ENCODE measurements at places on chromosomes 4 and X. TPM values are rescaled to one million over a fixed set of nuclear protein-coding genes. Genes with fewer than 3 reads are reported as not detected.

SHISA3 gene
- total RNA-seq = not detected

SLC25A53 gene
- total RNA-seq = 2.6 TPM

CXCL1 gene
- 131 TPM for total RNA-seq

ADH7 gene
- not detected for total RNA-seq

LNX1 gene
- total RNA-seq = 0.39 TPM

ESX1 gene
- 0.15 TPM for total RNA-seq

XK gene
- 0.46 TPM for total RNA-seq

ITGB1BP2 gene
- total RNA-seq = 0.23 TPM

GPR50 gene
- total RNA-seq = not detected

LRCH2 gene
- total RNA-seq = 0.04 TPM

PF4V1 gene
- total RNA-seq = not detected

APELA gene
- total RNA-seq = not detected

PPP3CA gene
- total RNA-seq = 28.4 TPM

PAPSS1 gene
- total RNA-seq = 55.7 TPM

OTUD6A gene
- total RNA-seq = not detected

MAGEC3 gene
- not detected for total RNA-seq

ZNF157 gene
- total RNA-seq = 0.19 TPM

SPON2 gene
- total RNA-seq = 4.7 TPM

TSPAN6 gene
- 14.8 TPM for total RNA-seq

CLIC2 gene
- not detected for total RNA-seq

CDKL5 gene
- total RNA-seq = 0.84 TPM

DDIT4L gene
- total RNA-seq = not detected

SSX4B gene
- not detected for total RNA-seq

CC2D2A gene
- total RNA-seq = 19.1 TPM

DUSP21 gene
- total RNA-seq = not detected

MGARP gene
- 0.08 TPM for total RNA-seq

AKAP17A gene
- 30.0 TPM for total RNA-seq

SRPX2 gene
- total RNA-seq = 4.1 TPM

AGA gene
- total RNA-seq = 11.5 TPM

VEGFD gene
- total RNA-seq = not detected

SNCA gene
- 59.9 TPM for total RNA-seq

NUP62CL gene
- total RNA-seq = 3.5 TPM

INTU gene
- 2.0 TPM for total RNA-seq

ADGRG2 gene
- not detected for total RNA-seq

YIPF7 gene
- total RNA-seq = not detected

BTK gene
- not detected for total RNA-seq

SCML2 gene
- total RNA-seq = 0.62 TPM

HSFX4 gene
- total RNA-seq = not detected

CXCL10 gene
- 0.30 TPM for total RNA-seq

SOD3 gene
- not detected for total RNA-seq

RTL3 gene
- not detected for total RNA-seq

TMPRSS11F gene
- not detected for total RNA-seq

ERVMER34-1 gene
- 4.8 TPM for total RNA-seq

GYG2 gene
- total RNA-seq = not detected

MYOZ2 gene
- total RNA-seq = not detected

SCLT1 gene
- 7.3 TPM for total RNA-seq

SGMS2 gene
- total RNA-seq = 94.0 TPM

GPRASP1 gene
- total RNA-seq = 0.04 TPM

ATOH1 gene
- not detected for total RNA-seq

ZDHHC15 gene
- not detected for total RNA-seq

CENPC gene
- 7.5 TPM for total RNA-seq

MAPK10 gene
- 5.6 TPM for total RNA-seq

PDE6B gene
- total RNA-seq = 3.3 TPM
